ENCODE measurements at places on chromosomes 2 and 18.

- no peak for DNase-seq
Observed at GRCh38 chr18:79584491-79585394, 94.9 kb upstream of the CTDP1 start.

DNA sequence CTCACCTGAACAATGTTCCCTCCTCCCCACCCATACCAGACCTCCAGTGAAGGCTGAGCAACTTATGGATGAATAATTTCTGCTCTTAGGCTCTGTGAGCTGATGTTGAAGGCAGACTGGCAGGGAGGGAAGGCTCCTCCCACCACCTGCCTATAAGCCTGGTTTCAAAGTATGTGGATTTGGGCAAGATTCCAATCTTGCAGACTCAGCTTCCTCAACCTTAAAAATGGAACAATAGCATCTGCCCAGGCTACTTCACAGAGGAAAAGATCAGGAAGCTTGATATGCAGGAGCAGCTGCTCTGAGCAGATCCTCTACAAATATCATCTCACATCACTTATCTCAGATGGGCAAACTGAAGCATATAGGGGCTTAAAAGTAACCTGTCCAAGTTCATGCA lies 112.2 kb downstream of the ZFP36L2 start:
- DNase-seq = no peak

DNA sequence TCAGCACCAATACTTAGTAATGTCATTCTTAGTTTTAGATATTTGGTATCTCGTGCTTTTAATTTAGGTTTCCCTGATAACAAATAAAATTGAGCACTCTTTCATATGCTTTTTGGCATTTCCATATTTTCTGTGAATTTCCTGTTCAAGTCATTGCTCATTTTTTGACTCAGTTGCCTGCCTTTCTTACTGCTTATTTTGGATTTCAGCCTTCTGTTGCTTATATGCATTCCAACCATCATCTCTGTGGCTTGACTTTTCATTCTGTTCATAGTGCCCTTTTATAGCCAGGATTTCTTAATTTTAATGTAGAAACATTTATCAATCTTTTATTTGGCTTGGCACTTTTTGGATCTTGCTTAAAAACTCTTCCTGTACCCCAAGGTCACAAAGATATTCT lies 14.5 kb upstream of the KIF3C start:
- no peak for DNase-seq

DNA sequence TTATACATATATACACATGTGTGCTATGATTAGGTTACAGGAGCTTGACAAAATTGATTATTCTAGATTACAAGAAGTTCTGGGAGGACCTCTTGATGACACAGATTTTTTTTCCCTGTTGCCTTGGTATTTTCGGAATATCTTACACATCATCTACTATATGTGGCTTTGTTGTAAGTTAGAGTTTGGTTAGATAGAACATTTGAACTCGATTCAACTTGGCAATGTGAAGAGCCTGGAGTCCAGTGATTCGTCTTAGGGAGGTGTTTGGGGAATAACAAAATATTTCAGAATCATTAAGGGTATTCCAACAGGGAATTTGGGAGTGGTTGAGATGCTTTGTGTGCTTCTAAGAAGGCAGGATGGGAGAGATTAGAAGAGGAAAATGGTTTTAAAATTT lies 39.3 kb upstream of the EFEMP1 start:
- DNase-seq = no peak
